NCI-H446 treated with DMSO at 0.1 percent for 48 hours (cell line): ENCODE measurements at places on chromosomes 7 and 10.

DNA sequence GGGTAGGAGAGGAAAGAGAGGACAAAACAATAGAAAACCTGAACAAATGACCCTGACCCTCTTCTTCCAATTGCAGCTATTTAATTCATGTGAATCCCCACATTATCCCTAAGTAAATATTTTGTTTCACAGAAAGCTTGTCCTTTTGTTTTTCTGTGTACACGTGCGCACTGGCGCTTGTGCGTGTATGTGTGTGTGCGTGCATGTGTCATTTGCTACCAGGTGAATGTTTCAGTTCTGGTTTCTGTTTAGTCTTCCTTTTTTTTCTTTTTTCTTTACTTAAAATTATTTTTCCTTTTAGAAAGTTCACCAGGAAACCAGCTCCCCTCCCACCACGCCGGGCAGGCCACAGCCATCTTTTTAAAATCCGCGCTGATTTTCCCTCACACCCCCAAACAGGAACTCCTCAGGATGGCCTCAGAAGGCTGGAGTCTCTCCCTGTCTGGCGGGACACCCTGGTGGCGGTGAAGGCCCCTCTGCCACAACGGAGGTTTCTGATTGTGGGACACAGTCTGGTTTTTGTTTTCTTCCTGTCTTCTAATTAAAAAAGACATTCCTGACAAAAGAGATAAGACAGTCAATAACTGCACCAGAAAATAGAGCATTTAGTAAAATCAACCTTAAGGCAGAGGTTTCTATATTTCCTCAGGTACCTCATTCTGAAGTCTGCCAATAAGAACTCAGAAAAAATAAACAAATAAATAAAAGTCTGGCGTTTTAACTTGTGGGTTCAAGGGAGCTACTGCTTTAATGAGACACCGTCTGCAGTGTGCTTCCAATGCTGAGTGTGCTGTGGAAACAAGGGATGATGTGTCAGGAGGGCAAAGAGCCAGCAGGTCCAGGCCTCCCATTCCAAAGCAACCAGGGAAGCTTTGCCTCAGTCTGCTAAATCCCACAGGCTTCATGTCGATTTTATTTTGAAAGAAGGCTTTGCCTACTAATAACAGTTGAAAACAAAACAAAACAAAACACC, 17.4 kb downstream of the IRF5 start:
- DNase-seq: no peak

- DNase-seq: no peak
Measured at GRCh38 chr7:320297-320696, 30.3 kb downstream of the FOXL3 start.

DNA sequence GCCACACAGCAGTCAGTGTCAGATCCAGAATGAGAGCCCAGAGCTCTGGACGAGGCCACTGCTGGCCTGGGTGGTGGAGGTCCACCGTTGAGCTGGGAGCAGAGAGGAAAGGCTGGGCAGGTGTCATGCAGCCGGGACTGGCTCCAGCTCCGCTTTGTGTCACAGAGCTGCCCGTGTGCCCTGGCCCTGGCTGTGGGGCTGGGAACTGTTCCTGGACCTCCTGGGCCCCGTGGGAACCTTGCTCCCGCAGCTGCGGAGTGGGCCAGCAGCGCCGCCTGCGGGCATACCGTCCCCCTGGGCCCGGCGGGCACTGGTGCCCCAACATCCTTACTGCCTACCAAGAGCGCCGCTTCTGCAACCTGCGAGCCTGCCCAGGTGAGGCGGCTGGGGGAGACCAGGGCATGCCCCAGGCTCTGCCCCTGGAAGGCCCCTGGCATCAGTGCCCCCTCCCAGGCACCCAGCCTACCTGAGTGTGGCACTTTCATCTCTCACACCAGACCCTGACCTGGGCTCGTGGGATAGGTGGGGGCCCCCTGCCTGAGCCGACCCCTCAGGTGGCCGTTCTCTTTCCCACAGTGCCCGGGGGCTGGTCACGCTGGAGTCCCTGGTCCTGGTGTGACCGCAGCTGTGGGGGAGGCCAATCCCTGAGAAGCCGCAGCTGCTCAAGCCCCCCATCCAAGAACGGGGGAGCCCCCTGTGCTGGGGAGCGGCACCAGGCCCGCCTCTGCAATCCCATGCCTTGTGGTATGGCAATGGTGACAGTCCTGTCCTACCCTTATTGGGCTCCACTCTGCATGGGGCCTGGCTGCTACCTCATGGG, 18.8 kb upstream of the ZNF862 start:
- DNase-seq: no peak

- no peak for DNase-seq
Measured at GRCh38 chr7:158758586-158759244, 54.1 kb upstream of the NCAPG2 start.

- DNase-seq: no peak
Measured at GRCh38 chr7:95470452-95470851, 15.3 kb upstream of the ASB4 start.

DNA sequence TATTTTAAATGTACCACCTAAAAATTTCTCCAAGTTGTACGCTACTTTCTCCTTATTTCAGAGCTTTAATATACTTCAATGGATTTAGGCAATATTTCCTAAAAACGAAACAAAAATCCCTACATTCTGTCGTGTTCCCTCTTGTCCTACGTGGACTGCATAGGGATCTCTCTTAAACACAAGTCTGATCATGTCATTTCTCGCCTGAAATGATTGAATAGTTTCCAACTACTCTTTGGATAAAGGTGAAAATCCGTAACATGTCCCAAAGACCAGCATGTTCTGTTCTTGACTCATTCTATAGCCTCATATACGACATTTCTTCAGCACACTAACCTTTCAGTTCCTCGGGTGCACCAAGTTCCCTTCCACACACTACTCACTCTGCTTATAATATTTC, 17.7 kb upstream of the TPK1 start:
- no peak for DNase-seq

DNA sequence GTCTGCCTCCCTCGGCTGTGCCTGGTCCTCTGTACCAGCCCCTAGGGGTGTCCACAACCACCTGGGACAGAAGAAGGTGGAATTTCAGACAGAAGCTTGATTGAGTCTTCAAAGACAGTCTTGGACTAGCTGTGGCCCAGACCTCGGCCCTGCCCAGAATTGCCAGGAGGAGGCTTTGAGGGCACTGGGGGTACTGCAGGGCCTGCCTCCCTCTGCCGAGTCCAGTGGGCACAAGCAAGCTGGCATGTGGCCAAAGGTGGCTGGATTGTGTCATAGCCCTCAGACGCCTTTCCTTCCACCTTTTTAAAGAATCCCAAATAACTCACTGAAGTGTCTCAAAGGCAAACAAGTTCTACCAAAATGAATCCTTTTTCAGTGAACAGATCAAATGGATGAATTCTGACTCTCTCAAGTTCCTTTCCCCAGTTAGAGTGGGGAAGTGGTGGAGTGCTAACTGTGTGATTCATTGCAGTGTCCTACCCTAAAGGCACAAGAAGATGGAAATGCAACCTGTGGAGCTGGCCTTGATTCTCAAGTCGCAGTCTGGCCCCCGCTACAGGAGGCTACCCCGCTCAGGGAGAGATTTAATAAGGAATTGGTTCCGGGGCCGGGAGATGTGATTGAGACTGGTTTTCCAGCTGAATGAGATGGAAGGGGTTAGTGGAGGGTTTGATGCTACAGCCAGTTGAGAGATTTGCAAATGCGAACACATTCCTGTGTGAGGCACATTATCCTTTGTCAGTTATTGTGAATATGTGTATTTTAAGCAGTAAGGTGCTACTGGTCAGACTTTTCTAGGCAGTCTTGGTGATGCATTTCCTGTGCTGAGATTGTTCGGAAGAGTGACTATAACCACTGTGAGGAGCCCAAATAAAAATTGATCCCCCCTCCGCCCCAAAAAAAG, 28.8 kb upstream of the SLC26A4 start:
- DNase-seq: no peak

DNA sequence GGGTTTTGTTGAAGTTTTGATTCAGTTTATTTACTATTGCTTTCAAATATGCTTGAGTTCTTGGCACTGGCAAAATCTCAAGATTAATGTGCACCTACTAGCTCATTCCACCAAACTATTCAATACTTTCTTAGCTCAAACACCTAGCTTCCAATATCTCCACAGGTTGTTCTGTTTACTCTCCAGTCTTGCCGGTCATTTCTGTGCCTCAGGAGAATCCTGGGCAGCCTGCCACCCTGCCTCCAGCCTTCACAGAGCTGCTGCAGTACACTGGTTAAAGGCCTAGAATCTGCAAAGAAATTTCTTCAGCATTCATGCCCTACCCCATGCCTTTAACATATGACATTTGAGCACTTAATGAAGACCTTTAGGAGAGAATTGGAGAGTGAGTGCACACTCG, 4.0 kb upstream of the TMEM106B start:
- no peak for DNase-seq

DNA sequence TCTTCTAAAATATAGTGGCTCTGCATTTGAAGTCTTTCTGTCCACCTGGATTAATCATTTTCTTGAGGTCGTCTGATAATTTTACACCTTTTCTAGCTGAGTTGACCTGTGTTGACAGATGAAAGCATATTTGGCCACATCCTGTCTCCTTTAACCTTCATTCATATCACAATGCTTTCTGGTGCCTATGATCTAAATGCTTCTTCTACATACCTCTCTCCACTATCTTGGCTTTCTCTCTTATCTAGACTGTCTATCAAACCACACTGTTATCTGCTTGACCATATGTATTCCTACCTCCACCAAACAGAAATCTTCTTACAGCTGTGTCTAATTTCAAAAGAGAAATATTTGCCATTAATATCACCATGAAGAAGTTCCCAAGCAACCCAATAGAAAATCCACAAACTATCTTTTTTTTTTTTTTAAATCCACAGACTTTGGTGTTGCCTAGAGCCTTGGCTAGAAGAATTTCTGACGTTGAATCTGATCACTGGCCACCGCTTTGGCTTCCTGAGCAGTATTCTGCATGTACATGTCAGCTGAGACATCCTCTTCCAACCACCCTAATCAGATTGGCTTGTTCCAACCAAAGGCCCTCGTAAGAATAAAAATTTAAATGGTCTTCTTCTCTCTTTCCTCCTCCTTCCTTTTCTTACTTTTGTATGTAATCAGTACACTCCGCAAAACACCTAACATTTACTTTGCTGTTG, 66.3 kb upstream of the SP4 start:
- DNase-seq: no peak
